Stimulated activated naive B cell treated with anti-CD40 and anti-IgM and Interleukin-4, amounts not matched to agents 10 μg/mL and 1 μg/mL and 100 μg/mL, for 72 hours (primary cell): ENCODE measurements at places on chromosomes 7 and 10.

GRCh38 chr7:21543528-21544302 is 876 bp downstream of the DNAH11 start:
- DNase-seq, result no peak

DNA sequence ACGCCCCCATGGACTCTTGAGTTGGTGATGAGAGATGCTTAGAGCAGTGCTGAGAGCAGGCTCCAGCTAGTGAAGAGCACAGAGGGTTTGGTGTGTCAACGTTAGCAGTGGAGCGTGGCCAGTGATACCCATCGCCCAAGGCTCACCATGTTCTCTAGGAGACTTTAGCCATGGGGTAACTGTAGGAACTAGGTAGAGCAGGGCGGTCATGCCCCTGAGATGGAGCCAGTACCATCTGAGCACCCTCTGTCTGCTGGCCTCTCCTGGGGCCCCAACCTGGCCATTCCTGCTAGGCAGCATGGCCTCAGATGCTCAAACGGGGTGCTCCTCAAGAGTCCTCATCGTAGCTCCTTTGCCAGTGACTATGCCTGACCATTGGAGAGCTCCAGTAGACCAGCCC is 179.7 kb downstream of the KCND2 start:
- DNase-seq, result no peak

DNA sequence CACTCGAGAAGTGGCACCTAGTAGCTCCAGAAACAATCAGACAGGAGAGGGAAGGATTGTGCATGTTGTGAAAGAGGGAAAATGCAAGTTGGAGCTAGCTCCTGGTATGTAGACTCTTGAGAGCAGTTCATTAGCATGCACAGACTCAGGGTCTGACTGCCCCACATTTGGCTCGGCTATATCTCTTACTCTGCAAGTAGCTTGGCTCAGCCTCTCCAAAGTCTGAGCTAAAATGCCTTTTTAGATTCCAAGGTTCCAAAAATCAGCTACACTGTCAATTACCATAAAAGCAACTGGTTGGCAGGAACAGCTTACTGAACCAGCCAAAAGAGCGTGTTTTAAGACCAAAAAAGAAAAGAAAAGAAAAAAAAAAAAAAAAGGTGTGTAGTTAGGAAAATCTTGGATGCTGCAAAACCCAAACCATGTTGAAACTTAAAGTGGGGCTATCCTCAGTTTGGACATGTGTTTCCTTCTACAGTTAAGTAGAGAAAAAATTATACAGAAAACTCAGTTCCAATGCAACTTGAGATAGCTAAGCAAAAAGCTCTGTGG is 65.5 kb downstream of the MKX start:
- no peak for DNase-seq

DNA sequence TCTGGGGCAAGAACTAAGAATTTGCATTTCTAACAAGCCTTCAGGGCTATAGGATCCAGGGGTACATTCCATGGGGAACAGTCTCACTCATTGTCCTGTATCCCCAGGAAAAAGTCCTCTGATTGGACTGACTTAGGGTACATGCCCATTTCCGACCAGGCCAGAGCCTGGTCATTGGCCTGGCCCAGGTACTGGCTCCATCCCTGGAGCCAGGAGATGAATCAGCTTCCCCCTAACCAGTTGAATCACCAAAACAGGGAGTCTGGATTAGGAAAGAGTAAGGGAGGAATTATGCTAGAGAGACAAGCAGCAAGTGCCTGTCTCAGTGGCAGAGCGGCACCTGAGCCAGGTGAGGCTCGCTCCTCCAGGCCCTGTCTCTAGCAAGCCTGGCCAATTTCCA is 137.5 kb downstream of the FGFR2 start:
- no peak for DNase-seq

DNA sequence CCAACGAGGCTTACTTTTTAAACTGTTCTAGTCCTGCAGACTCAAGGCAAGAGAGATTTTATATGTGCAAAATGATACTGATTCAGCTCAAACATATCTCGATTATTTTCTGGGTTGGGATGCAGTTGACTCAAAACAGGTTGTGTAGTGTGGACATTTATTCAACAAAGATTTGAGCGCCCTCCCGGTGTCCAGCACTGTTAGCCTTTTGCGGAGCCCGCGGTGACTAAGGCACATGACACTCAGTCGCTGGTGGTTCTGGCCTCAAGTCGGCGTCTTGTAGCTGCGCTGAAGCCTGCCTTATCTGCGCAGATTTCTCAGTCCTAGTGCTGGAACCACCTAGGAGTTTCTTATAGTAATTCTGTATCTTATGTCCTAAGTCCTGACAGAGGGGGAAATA is 938 bp upstream of the CADPS2 start:
- DNase-seq, result no peak

- DNase-seq, result no peak
Measured at GRCh38 chr10:26696786-26697162, 727 bp upstream of the PDSS1 start.

GRCh38 chr7:8387551-8388256 is 45.7 kb upstream of the NXPH1 start:
- no peak for DNase-seq

GRCh38 chr7:8065356-8065813 is 96.8 kb downstream of the GLCCI1 start:
- no peak for DNase-seq

- no peak for DNase-seq
Measured at GRCh38 chr10:9009505-9009904, 955.0 kb downstream of the GATA3 start.

GRCh38 chr7:89029864-89030263 is 234.3 kb upstream of the TEX47 start:
- no peak for DNase-seq

DNA sequence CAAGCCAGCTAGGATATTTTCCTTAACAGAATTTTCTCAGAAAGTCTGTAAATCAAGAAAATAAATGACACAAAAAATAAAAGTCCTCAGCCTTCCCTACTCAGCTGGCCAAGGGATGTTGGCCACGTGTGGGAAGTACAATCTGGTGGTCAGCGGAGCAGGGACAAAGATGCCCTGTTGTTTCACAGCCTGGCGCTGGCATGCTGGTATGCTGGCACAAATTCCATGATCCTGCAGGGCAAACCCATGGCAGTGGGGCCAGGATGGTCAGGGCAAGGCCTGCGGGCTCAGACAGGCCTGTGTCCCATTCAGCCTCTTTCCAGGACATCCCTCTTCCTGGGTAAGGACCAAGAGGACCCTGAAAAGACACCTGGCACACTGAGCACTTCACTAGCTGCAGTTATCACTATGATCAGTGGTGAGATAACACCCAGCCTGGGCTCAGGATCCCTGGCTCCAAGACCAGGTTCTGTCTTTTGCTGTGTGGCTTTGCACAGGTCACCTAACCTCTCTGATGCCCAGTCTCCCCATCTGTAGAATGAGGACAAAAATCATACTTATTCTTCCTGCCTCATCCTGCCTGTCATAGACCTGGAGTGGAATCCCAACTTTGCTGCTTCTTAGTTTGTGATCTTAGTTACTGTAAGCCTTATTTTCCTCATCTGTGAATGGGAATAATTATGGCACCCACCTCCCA is 10.8 kb upstream of the HSPA12A start:
- no peak for DNase-seq

- no peak for DNase-seq
Measured at GRCh38 chr10:98457721-98458120, 11.0 kb upstream of the HPS1 start.

- DNase-seq, result no peak
Measured at GRCh38 chr10:30127120-30127541, 67.7 kb upstream of the JCAD start.

- no peak for DNase-seq
Measured at GRCh38 chr10:118723466-118723865, 31.3 kb downstream of the CACUL1 start.

DNA sequence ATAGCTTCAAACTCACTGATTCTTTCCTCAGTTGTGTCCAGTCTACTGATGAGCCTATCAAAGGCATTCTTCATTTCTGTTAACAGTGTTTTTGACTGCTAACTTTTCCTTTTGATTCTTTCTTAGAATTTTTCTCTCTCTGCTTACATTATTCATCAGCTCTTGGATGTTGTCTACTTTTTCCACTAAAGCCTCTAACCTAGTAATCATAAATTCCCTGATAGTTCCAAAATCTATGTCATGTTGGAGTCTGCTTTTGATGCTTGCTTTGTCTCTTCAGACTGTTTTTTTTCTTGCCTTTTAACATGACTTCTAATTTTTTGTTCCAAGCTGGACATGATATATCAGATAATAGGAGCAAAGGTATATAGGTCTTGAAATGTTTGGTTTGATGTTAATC is 78.0 kb downstream of the ADAM22 start:
- no peak for DNase-seq

DNA sequence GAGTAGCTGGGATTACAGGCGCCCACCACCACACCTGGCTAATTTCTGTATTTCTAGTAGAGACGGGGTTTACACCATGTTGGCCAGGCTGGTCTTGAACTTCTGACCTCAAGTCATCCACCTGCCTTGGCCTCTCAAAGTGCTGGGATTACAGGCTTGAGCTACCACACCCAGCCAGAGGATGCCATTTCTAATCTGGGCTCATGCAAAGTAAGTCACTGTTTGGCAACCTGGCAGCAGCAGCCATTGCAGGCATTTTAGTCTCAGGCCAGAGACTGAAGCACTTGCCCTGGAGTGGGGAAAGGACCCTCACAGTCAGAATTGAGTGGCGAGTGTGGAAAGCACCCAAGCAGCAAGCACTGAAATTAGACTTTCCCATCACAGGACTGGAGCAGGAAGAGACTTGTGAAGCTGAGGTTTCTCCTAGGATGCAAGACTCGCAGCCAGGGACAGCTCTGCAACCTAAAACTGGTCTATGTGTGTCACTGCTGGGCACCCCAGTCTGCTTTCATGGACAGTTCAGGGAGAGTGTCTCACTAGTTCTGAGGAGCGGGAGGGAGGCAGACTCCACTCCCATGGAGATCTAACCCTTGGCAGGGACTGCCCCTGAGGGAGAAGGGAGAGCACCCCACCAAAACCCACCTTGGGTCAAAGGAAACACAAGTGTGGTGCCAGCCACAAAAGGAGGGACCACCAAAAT is 27.6 kb downstream of the SNX13 start:
- no peak for DNase-seq
